ENCODE measurements at places on chromosomes 2 and 18. TPM values are rescaled to one million over a fixed set of nuclear protein-coding genes. Genes with fewer than 3 reads are reported as not detected.

LRP2 gene
- total RNA-seq = 0.59 TPM

TYW5 gene
- 13.5 TPM for total RNA-seq

NOL4 gene
- 1.4 TPM for total RNA-seq

GRCh38 chr2:203811491-203812221, 55.9 kb upstream of the CTLA4 start:
- no peaks in the 10 kb centered on the region for H3K36me3 ChIP-seq
- H3K27ac ChIP-seq = no peak overlapping the region
- no peak for DNase-seq
- peaks cover 11% of the 10 kb centered on the region for H3K4me1 ChIP-seq

DNA sequence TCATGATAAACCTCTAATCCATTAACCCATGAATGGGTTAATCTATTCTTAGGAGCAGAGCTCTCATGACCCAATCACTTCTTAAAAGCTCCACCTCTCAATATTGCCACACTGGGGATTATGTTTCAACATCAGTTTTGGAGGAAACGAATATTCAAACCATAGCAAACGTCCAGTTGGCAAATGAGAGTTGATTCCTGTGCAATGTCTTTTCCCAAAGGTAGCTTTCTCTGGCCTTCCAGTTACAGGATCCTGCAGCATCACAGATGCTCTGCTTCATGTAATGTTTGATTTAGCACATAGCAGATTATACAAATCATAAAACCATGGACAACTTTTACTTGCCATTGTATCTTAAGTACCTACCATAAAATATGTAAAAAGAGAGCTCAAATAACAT, 481.0 kb downstream of the TNS1 start:
- H3K4me3 ChIP-seq = no peak overlapping the region
- peaks cover 5% of the 10 kb centered on the region for H3K27me3 ChIP-seq
- H3K36me3 ChIP-seq = no peaks in the 10 kb centered on the region
- DNase-seq = no peak
- H3K27ac ChIP-seq = no peak overlapping the region

GDF7 gene
- 0.55 TPM for total RNA-seq

GRCh38 chr18:10669441-10670100, 143.7 kb downstream of the NAPG start:
- H3K27me3 ChIP-seq = no peaks in the 10 kb centered on the region
- no peaks in the 10 kb centered on the region for H3K4me1 ChIP-seq
- H3K36me3 ChIP-seq = no peaks in the 10 kb centered on the region
- no peak overlapping the region for H3K27ac ChIP-seq
- no peak for DNase-seq

GRCh38 chr2:218368150-218368528, 11.5 kb downstream of the CATIP start:
- no peak overlapping the region for H3K27ac ChIP-seq
- H3K4me3 ChIP-seq = peak overlapping the region; percentile 77
- peaks cover 6% of the 10 kb centered on the region for H3K4me1 ChIP-seq
- H3K27me3 ChIP-seq = no peaks in the 10 kb centered on the region
- no peak for DNase-seq

DNA sequence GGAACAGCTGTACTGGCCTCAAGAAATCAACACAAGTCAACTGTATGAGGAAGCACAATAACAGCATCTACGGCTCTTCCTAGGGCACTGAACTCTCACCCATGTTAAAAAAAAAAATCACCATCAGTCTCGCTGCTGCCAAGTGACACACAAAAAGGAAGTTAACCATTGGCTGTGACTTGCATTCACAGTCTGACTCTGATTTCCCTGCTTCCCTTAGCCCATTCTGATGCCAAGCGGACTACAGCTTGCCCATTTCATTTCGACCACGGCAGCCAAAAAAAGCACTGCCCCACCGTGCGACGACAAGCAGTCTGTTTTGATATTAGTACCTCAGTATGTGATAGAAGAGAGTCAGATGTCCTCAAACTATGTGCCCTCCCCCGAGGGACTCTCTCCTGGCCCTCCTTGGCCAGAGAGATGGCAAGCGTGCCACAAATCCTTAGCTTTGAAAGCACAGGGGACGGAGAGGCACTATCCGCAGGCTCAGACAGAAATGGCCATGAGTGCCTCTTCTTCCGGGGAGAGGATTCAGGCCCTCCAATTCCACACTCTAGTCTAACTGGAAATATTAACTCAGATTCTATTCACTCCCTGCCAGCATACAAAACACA, 250.0 kb downstream of the TCF4 start:
- no peaks in the 10 kb centered on the region for H3K27me3 ChIP-seq
- H3K36me3 ChIP-seq = no peaks in the 10 kb centered on the region
- peaks cover 62% of the 10 kb centered on the region for H3K4me1 ChIP-seq
- no peak overlapping the region for H3K4me3 ChIP-seq
- DNase-seq = no peak

RUFY4 gene
- 0.31 TPM for total RNA-seq

DNA sequence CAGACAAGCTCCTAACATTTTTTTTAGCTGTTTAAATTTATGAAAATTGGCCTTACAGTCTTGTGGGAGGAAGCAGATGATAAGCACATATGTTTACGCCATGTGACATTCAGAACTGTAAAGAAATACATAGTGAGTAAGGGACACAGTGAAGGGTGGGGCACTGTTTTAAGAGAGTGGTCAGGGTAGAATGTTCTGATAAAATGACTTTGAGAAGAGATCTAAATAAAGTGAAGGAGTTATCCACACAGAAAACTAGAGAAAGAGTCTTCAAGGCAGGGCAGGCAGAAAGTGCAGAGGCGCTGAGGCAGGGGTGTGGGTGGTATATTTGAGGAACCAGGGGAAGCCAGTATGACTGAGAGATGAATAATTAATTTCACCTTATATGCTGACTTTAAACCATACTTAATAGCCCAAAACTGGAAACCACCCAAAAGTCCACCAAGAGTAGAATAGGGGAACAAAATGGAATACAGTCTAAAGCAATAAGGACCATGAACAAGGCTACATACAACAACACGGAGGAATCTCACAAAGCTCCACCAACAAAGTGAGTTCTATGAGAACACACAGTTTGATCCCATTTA, 8.6 kb downstream of the MREG start:
- peak overlapping the region; percentile 89 for H3K27ac ChIP-seq
- H3K36me3 ChIP-seq = no peaks in the 10 kb centered on the region

GRCh38 chr2:30234180-30234971, 3.0 kb downstream of the LBH start:
- H3K4me1 ChIP-seq = peaks cover 47% of the 10 kb centered on the region
- peaks cover 16% of the 10 kb centered on the region for H3K36me3 ChIP-seq
- peak overlapping the region; percentile 79 for H3K27ac ChIP-seq
- DNase-seq = no peak

GRCh38 chr2:107108556-107108955, 222.6 kb upstream of the ST6GAL2 start:
- no peak overlapping the region for H3K4me3 ChIP-seq
- H3K36me3 ChIP-seq = no peaks in the 10 kb centered on the region
- no peaks in the 10 kb centered on the region for H3K4me1 ChIP-seq
- H3K27ac ChIP-seq = no peak overlapping the region
- no peak for DNase-seq
- H3K27me3 ChIP-seq = no peaks in the 10 kb centered on the region

GRCh38 chr18:4246374-4246773, 208.7 kb downstream of the DLGAP1 start:
- no peak overlapping the region for H3K4me3 ChIP-seq
- peaks cover 50% of the 10 kb centered on the region for H3K4me1 ChIP-seq
- peaks cover 15% of the 10 kb centered on the region for H3K27me3 ChIP-seq
- H3K27ac ChIP-seq = no peak overlapping the region
- no peaks in the 10 kb centered on the region for H3K36me3 ChIP-seq

- DNase-seq = no peak
- no peak overlapping the region for H3K4me3 ChIP-seq
- H3K36me3 ChIP-seq = peaks cover 24% of the 10 kb centered on the region
- H3K27me3 ChIP-seq = no peaks in the 10 kb centered on the region
- H3K4me1 ChIP-seq = peaks cover 39% of the 10 kb centered on the region
Observed at GRCh38 chr18:76373297-76373696, 121.7 kb downstream of the ZNF516 start.

- H3K4me3 ChIP-seq = no peak overlapping the region
- peaks cover 6% of the 10 kb centered on the region for H3K36me3 ChIP-seq
- H3K4me1 ChIP-seq = peaks cover 8% of the 10 kb centered on the region
- H3K27me3 ChIP-seq = peaks cover 3% of the 10 kb centered on the region
- no peak for DNase-seq
- H3K27ac ChIP-seq = no peak overlapping the region
Observed at GRCh38 chr2:130954873-130955272, 118.2 kb downstream of the ARHGEF4 start.

EPB41L3 gene
- total RNA-seq = 20.1 TPM

DNA sequence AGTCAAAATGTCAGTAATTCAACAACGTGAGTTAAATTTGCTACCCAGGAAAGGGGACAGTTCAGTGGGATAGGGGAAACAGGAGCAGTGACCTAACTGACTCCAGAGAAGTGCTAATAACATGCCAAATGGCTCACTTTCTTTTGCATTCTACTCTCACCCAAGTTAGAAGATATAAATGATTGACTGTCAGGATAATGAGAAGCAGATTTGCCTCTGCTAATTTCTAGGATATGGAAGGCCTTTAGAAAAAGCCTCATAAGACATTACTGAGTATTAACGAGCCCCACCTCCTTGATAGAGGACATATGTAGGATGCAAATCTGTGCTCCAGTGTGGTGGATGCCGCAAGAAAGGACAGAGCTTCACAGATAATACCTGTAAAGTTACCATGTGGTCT, 318.6 kb upstream of the NT5C1B start:
- no peak overlapping the region for H3K4me3 ChIP-seq
- H3K27me3 ChIP-seq = no peaks in the 10 kb centered on the region
- peaks cover 8% of the 10 kb centered on the region for H3K4me1 ChIP-seq
- DNase-seq = no peak

GRCh38 chr2:43055086-43055912, 171.1 kb downstream of the ZFP36L2 start:
- H3K27me3 ChIP-seq = no peaks in the 10 kb centered on the region
- DNase-seq = no peak
- peaks cover 25% of the 10 kb centered on the region for H3K4me1 ChIP-seq
- no peak overlapping the region for H3K4me3 ChIP-seq

GAL3ST2 gene
- 0.73 TPM for total RNA-seq

DNA sequence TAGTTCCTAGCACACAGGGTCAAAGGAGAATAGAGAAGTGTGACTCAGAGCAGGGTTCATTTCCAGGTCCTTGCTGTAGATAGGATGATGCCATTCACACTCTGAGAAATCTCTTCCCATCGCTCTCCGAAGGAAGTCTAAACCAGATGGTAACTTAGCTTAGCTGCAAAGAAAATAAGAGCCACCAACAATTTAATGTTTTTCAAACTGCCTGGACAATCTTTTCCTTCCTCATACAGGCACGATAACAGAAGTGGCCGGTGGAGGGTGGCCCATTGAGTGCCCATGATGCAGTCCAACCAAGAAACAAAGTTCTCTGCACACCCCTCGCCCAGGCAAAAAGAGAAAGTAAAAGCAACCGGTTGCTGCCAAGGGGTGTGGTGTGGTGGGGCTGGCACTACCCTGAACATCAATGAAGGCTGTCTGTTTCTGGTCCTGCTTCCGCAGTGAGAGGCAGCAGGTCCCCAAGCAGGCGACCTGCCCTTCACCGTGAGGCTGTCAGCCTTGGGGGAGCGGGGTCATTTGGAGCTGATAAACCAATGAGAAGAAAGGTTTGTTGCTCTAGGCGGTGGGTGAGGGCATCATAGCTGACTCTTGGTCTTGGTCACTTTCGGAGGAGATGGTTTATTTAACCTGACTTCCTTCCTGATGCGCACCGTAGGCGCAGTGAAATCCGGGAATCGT, 105.6 kb upstream of the CD302 start:
- peak overlapping the region; percentile 66 for H3K4me3 ChIP-seq
- no peak overlapping the region for H3K27ac ChIP-seq
- DNase-seq = no peak
- peaks cover 4% of the 10 kb centered on the region for H3K4me1 ChIP-seq
- peaks cover 65% of the 10 kb centered on the region for H3K27me3 ChIP-seq
- H3K36me3 ChIP-seq = no peaks in the 10 kb centered on the region

GRCh38 chr2:123521854-123522253, 503.2 kb upstream of the CNTNAP5 start:
- no peaks in the 10 kb centered on the region for H3K27me3 ChIP-seq
- H3K27ac ChIP-seq = no peak overlapping the region
- H3K4me3 ChIP-seq = no peak overlapping the region

GRCh38 chr2:190640117-190640516, 8.8 kb upstream of the NAB1 start:
- H3K4me3 ChIP-seq = no peak overlapping the region
- no peaks in the 10 kb centered on the region for H3K27me3 ChIP-seq
- no peak overlapping the region for H3K27ac ChIP-seq
- no peaks in the 10 kb centered on the region for H3K36me3 ChIP-seq

DNA sequence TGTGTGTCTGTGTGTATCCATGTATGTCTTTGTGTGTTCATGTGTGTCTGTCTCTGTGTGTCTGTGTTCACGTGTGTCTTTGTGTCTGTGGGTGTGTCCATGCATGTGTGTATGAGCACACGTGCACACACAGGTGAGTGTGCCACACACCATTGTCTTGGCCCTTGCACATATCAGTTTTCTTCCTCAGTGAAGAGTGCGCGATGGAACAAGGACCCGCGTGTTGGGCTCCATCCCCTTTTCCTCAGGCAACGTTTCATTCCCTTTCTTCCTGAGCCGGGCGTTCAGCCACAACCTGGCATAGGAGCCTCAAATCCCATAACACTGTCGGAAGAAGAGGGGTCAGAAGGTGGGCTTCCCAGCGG, 74.3 kb downstream of the PTGR3 start:
- no peaks in the 10 kb centered on the region for H3K27me3 ChIP-seq
- H3K36me3 ChIP-seq = no peaks in the 10 kb centered on the region
- no peak overlapping the region for H3K27ac ChIP-seq

DNA sequence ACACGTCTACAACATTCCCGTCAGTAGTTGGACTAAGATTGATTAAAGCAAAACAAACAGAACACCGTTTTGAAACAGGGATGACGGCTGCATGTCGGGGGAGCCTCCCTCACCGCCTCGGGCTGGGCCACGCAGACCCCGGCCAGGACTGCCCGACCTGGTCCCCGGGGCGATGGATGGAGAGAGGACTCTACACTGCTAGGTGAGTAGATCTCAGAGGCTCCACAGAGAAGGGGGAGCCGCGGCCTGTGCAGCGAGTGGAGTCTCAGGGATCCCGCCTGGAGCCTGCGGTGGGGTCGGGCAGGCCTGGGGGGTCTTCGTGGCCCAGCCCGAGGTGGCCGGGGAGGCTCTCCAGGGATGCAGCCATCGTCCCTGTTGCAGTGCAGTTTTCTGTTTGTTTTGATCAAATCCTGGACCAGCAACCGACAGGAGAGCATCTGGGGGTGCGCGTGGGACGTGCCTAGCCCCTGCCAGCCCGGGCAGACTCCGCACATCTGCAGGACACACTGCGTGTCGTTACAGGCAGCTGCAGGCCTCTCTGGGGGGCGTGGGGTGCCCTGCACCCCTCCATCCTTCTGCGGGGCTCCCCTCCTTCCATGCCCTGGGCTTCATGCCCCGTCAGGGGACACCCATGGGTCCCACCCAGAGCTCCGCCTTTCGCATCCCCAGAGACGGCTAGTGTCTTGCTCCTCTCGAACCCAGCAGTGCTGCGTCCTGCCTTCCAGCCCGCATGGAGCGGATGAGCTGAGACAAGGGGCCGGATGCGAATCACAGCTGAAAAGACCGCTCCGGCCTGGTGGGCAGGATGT, 143.6 kb downstream of the RTP5 start:
- H3K36me3 ChIP-seq = no peaks in the 10 kb centered on the region
- H3K27ac ChIP-seq = no peak overlapping the region
- H3K27me3 ChIP-seq = peaks cover 4% of the 10 kb centered on the region
- DNase-seq = no peak
- no peaks in the 10 kb centered on the region for H3K4me1 ChIP-seq

SCN3A gene
- total RNA-seq = not detected

GRCh38 chr2:3277050-3277747, 100.4 kb downstream of the EIPR1 start:
- H3K4me1 ChIP-seq = peaks cover 10% of the 10 kb centered on the region
- no peak for DNase-seq

- H3K27me3 ChIP-seq = no peaks in the 10 kb centered on the region
- no peak overlapping the region for H3K27ac ChIP-seq
- H3K4me1 ChIP-seq = peaks cover 22% of the 10 kb centered on the region
- no peak overlapping the region for H3K4me3 ChIP-seq
- DNase-seq = no peak
Observed at GRCh38 chr2:200185628-200186000, 120.9 kb upstream of the SPATS2L start.

Data from WTC11 (cell line).